ENCODE measurements at places on chromosomes 6 and 20.

- DNase-seq, result no peak
Observed at GRCh38 chr6:123587838-123588545, 48.8 kb downstream of the TRDN start.

- DNase-seq, result no peak
Observed at GRCh38 chr6:38209371-38210260, 390.1 kb downstream of the ZFAND3 start.

DNA sequence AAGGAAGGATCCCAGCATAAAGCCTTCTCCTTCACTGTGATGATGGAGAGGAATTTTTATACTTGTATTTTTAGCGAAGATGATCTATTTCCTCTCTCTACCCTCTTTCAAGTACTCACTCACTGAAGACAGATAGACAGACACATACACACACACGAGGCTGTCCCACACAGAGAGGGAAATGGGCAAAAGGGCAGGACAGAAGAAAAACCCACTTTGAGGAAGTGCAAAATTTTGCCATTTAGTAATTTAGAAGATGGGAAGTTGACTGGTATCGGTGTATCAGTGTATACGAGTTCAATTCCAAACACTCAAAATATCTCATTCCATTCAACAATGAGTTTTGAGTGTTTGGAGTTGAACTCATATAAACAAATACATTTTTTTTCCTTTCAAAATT, 30.9 kb downstream of the HEBP2 start:
- DNase-seq, result no peak

DNA sequence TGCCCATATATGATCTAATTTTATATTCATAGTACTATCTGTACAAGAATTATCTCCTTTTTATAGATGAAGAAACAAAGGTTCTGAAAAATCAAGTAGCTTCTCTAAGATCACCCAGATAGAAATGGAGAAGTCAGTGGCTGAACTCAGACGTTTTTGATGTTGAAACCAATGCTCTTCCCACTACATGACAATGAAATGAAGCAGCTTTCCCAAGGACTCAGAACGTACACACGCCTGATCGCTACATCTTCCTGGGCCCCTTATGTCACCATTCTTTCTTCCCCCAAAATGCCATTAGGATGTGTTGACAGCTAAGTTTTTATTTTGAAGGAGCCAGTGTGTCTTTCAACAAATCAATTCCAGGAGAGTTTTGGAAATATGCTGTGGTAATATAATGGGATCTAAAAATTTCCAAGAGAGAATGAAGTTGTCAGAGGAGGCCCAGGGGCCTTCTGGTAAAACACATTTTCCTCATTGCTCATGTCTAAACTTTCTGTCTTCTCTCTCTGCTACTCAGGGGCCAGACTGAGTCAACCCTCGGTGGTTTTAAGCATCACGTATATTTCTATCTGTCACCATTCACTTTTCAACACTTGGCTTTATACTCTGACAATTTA, 98.1 kb upstream of the COL21A1 start:
- no peak for DNase-seq

- DNase-seq, result no peak
Observed at GRCh38 chr6:90139272-90139817, 157.3 kb downstream of the BACH2 start.

- DNase-seq, result peak; percentile 10
Observed at GRCh38 chr20:33277471-33278441, 5.3 kb upstream of the BPIFB1 start.

DNA sequence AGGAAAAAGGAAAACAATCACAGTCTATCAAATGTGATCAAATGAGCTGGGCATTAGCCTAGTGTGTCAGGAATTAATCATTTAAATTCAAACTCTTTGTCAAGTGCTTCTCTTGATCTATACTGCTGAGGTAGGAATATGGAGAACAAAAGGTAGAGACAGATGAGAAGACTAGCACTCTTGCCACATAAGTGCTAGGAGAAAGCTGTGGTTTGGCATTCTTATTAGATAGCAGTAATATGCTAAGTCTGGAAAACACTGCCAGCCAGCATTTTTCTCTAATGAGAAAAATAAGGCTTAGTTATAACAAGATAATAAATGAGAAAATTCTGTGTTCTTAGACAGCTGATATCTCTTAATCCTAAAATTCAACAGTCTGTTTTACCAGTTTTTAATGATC, 38.9 kb downstream of the ORC3 start:
- no peak for DNase-seq

DNA sequence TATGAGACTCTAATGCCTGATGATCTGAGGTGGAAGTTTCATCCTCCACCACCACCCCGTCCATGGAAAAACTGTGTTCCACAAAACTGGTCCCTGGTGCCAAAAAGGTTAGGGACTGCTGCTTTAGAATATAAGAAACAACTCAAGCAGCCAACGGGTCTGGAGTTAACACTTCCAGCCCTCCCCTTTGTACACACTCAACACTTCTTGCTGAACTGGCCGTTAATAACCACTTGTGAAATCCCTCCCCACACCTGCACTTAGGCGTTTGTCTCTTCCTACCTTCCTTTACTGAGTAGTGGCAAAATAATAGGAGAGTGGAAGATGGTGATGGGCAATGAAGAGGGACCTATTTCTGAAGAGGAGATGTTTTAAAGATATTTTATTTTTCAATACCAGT, 10.5 kb downstream of the SAYSD1 start:
- no peak for DNase-seq

DNA sequence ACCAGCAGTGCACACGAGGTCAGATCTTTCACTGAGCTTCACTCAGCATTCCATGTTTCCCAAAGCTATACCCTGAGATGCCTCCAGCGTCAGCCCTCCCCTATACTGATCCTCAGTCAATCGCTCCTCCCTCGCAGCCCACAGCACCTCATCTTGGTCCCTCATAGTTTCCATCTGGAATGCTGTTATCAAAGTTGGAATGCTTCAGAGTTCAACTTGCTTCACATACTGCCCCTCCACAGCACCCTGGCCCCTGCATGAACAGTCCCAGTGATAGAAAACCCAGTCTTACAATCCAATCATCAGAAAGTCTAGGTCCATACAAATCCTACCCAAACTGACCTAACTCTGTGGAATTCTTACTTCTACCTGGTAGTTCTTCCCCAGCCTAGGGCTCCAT, 20.0 kb downstream of the SPAG4 start:
- no peak for DNase-seq
